ENCODE measurements at places on chromosomes 1 and 21.

GRCh38 chr21:29307718-29308455, 9.2 kb downstream of the BACH1 start:
- DNase-seq, result no peak

GRCh38 chr1:168454211-168454815, 89.5 kb downstream of the XCL2 start:
- no peak for DNase-seq

DNA sequence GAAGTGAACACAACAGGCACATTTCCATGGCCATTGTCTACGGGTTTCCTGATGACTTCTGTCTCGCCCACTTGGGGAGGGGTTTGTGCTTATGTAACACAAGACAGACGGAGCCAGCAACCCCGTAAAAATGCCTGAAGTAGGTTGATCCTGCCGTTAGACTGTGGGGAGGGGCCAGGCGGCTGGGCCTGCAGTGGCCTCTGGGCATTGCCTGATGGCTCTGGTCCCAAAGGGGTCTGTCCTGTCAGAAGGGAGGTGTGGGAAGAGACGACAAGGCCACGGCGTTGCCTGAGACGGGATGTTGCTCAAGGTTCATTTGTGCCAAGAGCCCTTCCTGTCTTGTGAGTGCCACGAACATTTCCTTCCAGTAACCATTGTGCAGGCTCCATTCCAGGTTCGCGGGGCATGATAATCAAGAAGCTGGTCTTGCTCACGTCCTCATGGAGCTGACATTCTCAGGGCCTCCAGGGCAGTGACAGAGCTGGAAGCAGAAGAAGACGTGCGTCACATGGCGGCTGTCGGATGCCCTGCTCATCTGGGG, 44.7 kb downstream of the ABCG1 start:
- peak; percentile 54 for DNase-seq

DNA sequence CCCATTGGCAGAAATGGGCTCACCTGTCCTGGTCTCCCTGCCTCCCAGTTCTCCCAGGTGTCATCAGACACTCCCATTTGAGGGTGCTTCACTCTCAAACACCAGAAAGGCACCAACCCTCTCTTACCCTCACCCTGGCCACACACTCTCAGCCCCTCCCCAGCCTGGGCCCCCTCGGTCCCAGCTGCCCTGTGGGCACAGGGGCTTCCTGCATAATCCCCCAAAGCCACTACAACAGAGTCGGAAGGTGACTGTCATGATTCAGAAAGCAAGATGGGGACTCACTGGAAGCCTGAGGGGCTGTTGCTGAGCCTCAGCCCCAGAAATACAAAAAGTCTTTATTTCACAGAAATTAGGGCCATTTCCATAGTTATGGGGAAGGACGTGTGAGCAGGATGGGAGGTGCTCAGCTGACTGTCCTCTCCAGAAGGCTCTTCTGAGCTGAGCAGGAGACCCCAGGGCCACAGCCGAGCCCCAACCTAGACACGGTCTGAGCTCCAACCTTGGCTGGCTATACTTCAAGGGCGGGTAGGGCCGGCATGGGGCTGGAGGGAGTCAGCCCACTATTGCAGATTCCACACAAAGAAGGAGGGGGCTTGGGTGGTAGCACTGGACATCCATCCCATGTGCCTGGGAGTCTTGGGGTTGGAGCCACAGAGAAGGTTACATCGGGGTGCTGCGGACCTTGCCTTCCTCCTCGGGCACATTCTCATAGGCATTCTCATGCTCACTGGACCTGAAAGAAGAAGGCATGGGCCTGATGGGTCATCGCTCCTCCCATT, 6.3 kb downstream of the PDZK1IP1 start:
- no peak for DNase-seq

DNA sequence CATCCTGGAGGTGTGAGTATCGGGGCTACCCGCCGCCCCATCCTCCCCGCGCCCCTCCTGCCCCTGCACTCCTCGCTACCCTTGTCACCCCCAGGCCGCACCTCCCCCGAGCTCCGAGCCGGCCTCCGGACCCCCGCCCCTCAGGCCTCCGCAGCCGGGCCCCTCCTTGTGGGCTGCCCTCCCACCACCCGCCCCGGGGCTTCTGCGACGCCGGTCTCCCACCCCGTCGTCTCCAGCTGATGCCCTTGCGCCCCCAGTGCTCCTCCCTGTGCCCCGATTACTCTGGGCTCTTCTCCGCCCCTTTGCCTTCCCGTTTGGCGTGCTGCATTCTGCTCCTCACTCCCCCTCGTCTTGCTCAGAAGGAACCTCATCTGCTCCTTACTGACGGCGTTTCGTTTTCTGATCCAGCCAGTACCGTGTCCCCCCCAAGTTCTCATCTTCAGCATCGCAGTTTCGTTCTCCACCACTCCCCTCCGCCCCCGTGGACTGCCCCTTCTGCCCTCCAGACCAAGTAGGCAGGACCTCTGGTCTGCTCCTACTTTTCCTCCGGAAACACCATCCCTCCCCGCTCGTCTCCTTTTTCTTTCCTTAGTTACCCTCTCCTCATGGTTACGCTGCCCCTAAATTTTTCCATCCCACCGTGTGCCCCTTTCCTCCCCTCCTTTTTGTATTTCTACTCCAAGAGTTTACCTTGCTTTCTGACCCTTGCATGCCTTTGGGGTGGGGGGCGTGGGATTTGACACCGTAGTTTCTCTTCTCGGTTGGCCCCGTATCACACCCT, 841 bp downstream of the SNX27 start:
- peak; percentile 69 for DNase-seq

DNA sequence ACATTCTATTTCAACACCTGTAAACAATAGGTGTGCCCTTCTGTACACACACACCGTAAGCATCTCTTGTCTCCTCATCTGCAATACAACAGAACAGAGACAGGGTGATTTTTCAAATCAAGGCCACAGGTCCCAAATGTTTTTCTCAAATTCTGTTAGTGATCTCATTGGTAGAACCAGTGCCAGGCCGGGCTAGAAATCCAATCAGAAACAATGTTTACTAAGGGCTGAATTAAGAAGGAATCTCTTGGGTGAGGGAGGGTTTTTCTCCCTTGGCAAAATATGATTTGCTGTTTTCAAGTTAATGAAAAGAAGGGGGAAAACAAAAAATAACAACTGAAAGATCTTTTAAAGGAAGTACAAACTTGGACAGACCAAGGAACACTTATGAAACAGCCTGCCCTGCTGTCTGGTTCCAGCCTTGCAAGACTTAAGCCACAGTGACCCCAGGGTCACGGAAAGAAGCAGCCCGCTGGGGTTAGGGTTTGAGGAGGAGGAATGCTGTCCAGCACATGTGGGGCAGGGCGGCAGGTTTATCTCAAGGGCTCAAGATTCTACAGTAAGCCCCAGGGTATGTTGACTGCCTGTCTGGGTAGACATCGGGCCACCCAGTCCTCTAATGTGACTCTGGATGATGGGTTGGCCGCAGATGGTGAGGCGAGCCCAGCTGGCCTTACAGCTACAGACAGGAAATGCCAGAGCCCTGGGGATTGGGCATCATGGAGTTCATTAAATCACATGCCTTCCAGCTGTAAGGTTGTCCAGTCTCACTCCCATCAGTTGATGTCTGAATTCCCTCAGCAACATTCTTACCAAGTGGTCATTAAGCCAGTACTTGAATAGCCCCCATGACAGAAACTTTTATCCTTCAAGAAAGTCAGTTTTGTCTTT, 73.3 kb upstream of the SLC44A3 start:
- DNase-seq, result peak; percentile 39

DNA sequence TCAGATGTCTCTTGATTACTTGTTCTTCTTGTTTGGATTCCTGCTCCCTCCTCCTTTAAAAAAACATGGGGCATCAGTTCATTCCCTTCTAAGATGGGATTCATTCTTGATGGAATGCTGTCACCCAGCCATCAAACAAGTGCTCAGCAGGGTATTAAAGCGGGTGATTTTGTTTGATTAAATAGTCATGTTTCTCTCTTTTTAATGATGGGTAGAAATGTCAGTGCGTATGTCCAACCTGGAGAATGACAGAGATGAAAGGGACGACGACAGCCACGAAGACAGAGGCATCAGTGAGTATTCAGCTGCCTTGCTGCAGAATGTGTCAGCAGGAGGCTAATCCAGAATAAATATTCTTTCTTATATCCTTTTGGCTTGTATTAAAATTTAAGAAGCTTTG, 63.8 kb upstream of the RAVER2 start:
- no peak for DNase-seq

DNA sequence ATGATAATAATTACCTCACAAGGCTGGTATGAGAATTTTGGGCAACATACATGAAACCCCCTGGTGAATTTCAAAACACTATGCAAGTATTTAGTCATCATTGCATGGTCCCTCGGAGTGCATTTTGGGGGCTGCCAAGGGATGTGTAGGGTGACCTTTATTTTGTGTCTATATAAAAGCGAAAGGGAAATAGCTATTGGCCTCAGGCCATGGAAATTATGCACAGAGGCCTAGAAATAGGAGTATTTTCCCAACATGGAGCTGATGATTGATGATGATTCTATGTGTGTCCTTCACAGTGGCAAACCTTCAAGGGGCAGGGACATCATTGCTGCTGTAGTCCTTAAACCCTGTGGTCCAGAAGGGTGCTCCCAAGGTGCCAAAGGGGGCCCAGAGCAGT, 265.5 kb downstream of the ST6GALNAC3 start:
- DNase-seq, result no peak

DNA sequence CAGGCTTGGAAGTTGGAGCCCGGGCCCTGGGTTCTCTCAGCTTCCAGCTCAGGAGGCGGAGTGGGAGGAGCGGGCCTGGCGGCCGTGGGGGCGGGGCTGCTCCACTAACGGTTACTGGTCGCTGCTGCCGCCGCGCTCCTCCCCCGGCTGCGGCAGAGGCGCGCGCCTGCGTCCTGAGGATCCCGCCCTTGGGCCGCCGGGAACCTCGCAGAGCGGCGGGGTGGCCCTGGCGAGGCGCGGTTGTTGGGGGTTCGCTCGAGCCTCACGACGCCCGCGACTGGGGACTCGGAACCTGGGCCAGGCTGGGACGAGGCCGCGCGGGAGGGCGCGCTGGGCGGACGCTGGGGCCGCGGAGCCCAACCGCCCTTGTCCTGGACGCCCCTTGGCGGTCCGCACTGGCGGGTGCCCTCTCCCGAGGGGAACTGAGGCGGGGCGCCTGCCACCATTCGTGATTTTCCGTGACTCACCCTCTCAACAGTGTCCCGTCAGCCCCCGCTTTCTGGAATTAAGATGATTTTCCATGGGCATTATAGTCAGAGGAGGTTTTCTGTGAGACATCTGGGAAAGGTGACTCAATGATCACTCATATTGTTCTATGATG, 34.1 kb downstream of the OR2G3 start:
- DNase-seq, result peak; percentile 43

DNA sequence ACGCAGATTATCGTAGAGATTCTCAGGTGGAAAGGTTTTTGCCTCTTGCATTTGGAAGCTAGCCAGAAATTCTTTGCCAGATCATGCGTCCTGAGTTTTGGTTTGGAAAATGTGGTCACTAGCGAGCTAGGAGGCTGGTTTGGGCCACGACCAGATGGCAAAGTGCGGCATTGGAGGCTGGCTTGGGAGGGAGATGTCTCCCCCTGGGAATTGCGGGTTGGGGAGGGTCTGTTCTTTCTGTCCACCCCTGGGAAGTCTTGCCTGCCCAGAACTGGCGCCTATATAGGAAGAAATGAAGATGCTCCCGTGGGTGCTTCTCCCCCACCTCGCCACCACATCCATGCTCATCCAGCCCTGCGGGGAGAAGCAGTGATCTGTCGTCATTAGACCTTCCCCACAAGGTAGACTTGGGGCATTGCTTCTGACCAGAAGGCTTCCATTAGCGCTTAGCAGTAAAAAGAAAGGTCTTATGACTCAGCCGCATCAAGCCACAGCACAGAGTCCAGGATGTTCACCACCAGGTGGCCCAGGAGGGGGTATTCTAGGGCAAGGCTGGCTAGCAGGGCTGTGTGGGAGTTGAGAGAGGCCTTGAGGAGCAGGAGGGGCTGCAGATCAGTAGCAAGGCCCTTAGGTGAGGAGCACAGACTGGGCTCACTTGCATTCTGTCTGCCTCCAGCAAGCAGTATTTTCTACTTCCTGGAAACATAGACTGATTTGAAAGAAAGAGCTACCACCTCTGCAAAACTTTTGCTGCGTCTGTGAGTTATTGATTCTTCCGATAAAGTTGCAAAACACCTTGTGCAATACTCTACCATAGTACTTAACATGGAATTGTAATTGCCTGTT, 1.5 kb upstream of the PTP4A2 start:
- peak; percentile 69 for DNase-seq

DNA sequence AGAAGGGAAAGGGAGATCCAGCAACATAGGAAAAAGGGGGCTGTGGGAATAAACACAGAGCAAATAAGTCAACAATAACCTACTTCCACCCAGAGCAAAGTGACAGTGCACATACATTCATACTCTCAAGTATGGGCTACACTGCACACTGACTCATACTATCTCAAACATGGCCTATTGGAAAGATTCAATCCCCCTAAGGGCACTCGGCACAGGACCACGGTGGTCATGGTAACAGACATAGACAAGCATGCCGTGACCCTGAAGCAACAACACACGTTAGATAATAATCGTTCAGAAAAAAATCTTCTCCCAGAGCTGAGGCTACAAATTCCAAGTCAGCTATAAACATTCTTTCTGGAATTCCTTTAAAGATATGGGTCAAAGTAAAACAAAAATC, 16.8 kb upstream of the JAK1 start:
- no peak for DNase-seq

DNA sequence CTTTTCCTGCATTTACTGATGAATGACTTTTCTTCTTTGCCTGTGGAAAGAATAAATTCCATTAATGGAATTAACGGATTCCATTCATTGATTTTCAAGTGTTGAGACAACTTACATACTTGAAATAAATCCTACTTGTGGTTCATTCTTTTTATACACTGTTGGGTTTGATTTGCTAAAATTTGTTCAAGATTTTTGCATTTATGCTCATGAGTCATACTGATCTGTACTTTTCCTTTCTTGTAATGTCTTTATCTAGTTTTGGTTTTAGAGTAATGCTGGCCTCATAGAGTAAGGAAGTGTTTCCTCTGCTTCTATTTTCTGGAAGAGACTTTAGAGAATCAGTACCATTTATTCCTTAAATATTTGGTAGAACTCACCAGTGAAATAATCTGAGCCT, 14.4 kb downstream of the UROD start:
- DNase-seq, result no peak

GRCh38 chr1:33399375-33399774, 31.5 kb downstream of the PHC2 start:
- DNase-seq, result no peak

- no peak for DNase-seq
Measured at GRCh38 chr21:36524477-36524876, 44.6 kb upstream of the CLDN14 start.

DNA sequence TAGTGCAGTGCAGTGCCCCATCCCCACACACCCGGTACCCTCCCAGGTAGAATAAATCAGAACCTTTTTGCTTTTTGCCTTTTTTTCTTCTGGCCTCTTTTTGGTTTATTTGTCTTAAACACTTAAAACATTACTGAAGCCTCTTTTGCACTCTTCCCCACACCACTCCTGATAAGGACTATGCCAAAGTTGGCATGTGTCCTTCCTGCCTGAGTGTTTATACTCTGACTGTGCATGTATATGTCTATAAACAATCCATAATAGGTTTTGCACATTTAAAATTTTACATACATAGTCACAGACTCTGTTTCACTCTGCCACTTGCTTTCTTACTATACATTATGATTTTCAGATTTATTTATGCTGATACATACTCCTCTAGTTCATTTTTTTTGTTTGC, 59.6 kb downstream of the BEND5 start:
- no peak for DNase-seq
